ENCODE measurements at places on chromosomes 1 and 21.

- no peak for DNase-seq
These were observed 56.7 kb downstream of the B3GALT5 start for GRCh38 chr21:39669485-39669884.

DNA sequence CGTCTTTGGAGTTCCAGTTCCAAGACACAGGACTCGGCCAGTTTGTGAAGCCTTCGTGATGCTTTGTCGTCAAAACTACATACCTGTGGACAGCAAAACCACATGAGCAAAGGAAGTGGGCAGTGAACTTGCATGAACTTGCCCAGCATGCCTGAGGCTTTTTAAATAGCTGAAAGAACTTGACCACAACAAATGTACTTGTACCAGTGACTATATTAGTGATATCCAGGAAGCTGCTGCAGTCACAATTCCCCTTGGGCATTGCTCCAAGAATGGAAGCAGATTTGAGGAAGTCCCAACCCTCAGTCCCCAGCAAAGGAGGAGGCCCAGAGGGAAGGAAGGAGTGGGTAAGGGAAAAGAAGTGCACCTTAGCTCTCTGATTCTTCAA is 2.6 kb downstream of the FUCA1 start:
- DNase-seq, result no peak

GRCh38 chr1:26789612-26789865 is 1.8 kb downstream of the PIGV start:
- no peak for DNase-seq

DNA sequence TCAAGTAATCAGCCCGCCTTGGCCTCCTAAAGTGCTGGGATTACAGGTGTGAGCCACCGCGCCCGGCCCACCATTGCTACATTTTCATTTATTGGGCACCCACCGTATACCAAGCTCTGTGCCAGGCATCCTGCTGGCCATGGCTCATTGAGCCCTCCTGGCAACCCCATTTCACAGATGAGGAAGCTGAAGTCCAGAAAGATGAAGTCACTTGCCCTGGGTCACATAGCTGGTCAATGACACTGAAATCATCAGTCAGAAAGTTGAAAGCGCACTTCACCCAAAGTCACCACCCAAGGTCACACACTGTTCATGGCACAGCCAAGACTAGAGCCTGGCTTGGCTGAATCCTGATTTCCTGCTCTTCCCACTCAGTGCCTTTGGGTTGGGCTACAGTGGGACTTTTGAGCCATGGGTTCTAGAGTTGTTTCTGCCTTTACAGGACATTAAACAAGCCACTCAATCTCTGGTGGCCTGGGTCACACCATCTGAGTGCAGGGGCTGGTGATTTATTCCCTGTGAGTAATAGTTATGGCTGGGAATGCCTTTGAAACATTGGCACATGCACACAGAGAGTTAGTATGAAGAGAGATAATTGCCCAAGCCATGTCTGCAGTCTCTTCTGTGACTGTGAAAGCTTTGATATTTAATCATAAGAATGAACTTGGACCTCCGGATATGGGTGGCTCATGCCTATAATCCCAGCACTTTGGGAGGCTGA is 16.0 kb upstream of the ARHGEF10L start:
- no peak for DNase-seq

GRCh38 chr1:28159680-28160079 is 16.8 kb downstream of the PTAFR start:
- no peak for DNase-seq

GRCh38 chr1:27351541-27352107 is 9.8 kb downstream of the SYTL1 start:
- no peak for DNase-seq

Data from stimulated activated CD8-positive, alpha-beta memory T cell treated with anti-CD3 and anti-CD28 coated beads, Interleukin-7, amount 100 ng/mL, for 4 hours (primary cell).